ENCODE measurements at places on chromosomes 1 and 21.

DNA sequence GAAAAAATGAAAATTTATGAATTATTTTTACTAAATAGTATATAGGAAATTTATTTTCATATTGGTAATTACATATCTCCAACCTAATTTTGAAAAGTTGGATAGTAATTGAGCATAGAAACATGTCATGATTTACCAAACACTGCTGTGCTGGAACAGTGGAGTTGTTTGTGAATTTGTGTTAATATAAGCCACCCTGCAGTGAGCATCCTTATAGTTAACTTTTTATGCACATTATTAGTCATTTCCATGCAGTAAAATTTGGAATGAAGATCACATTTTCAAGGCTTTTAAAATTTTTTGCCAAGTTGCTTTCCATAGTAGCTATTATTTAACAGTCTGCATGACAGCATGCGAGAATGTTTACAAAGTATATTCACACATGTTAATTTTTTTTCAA, 78.3 kb downstream of the VPS26C start:
- no peak for DNase-seq

- DNase-seq: no peak
Observed at GRCh38 chr1:58090640-58091039, 455.9 kb downstream of the OMA1 start.

DNA sequence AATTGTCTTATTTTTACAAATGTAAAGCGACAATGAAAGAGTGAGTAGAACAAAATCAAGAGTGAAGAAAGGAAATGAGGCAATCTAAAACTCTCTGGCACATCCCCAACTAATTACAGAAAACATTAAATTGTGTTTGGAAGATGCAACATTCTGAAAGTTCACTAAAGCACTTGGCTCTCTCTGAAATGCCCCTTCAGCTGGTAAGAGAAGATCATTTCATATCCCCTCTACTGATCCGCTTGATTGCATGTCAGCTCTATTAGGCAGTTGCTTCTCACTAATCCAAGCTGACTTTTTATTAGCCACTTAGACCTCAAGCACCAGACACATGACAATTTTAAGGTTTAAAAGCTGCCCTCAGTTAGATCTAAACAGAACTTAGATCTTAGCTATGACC, 262.8 kb upstream of the PRMT6 start:
- no peak for DNase-seq

DNA sequence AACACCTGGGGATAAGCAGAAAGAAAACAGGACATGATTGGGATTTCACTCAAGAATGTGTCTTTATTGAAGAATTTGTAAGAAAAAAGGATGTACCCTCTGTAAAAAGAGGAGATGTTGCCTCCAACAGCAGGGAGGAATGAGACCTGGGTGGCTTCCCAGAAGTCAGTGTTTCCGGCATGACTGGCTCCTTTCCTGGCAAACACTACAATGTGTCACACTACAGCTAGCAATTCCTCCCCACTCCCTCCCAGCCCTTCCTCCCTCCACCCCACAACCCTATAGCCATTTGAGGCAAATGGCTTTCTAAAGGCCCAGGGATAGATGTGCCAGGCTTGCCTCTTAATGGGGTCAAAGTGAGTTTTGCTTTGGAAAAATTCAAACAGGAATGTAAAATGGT, 11.5 kb upstream of the COL8A2 start:
- DNase-seq: no peak

DNA sequence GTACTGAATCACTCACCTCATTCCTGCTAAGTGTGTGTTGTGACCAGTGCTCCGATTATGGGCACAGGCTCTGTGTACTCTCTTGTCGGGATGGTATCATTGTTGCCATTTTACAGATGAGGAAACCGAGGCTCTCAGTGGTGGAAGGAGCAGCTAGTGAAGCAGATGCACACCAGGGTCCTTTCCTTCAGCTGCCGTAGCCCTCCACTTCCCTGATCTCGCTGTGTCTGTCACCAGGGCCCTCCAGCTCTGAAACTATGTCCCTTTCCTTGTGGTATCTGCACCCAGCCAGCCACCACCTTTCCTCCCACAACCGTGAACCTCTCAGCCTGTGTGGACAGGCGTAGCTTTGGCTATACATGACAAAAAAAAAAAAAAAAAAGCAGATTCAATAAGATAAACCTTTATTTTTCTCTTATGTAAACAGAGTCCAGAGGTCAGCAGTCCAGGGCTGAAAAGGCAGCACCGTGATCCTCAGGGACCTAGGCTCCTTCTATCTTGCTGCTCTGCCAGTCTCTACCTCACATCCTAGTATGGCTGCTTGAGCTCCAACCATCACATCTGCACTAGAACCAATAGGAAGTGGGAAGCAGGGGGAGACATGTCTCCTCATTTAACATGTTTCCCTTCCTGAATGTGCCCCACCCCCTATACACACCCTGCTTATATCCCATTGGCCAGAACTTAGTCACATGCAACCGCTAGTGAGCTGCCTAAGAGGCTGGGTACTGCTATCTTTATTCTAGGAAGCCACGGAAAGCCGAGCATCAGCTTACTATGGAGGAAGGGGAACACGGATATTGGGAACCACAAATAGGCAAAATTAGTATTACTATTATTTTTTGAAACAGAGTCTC, 44.3 kb downstream of the TMEM51 start:
- no peak for DNase-seq

- DNase-seq: no peak
Observed at GRCh38 chr1:27885621-27886352, 13.4 kb downstream of the THEMIS2 start.

GRCh38 chr1:114455102-114455785, 55.8 kb downstream of the TRIM33 start:
- DNase-seq: no peak

- no peak for DNase-seq
Observed at GRCh38 chr1:89669441-89669840, 36.5 kb downstream of the LRRC8C start.

GRCh38 chr1:3551290-3551678, 60.0 kb downstream of the MEGF6 start:
- DNase-seq: no peak

GRCh38 chr1:12158357-12159092, 8.3 kb upstream of the TNFRSF1B start:
- peak; percentile 33 for DNase-seq

GRCh38 chr21:32256873-32257620, 21.8 kb downstream of the MIS18A start:
- no peak for DNase-seq

DNA sequence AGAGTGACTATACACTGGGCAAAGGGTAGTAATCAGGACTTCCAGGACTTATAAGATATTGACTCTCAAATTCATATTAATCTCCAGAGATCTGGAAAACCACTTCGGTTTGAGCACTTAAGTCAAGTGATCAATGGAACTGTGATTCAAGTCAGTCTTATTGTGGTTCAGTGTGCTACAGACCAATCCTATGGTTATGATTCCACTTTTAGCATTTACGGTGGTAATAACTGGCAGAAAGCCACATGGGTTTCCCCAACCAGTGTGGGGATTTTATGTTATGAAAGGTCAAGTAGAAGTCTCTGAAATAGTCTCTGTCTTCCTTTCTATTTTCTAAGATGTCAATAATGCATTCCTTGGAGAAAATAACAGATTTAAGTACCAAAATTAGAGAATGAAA, 151.3 kb upstream of the NEGR1 start:
- DNase-seq: no peak

DNA sequence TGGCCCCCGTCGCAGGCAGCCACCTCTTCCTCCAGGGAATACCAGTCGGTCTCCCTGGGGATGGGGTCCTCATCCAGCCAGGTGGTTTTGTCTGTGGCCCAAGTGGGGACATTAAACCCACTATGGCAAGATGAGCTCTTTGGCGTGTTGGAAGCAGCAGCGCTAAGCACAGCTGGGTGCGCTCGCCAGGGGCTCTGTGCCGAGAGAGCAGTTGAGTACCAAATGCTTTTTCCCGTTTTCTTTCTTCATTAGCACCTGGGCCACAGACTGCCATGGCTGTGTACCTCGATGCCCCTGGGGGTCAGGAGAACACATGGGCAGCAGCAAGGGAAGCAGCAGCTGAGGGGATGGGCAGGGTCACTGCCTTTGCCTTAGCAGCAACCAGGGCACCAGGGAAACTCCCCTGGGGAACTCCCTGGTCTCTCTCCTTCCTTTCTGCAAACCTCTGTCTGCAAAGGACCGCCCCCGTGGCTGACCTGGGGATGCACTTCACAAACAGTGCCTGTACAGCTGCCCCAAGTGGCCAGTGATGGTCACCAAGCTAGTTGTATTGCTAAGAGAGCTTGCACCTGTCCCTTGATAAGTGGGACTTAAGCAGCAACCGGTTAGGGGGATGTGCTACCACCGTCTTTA, 31.1 kb downstream of the EDARADD start:
- peak; percentile 57 for DNase-seq

GRCh38 chr1:3070309-3070643, 1.3 kb downstream of the PRDM16 start:
- no peak for DNase-seq

DNA sequence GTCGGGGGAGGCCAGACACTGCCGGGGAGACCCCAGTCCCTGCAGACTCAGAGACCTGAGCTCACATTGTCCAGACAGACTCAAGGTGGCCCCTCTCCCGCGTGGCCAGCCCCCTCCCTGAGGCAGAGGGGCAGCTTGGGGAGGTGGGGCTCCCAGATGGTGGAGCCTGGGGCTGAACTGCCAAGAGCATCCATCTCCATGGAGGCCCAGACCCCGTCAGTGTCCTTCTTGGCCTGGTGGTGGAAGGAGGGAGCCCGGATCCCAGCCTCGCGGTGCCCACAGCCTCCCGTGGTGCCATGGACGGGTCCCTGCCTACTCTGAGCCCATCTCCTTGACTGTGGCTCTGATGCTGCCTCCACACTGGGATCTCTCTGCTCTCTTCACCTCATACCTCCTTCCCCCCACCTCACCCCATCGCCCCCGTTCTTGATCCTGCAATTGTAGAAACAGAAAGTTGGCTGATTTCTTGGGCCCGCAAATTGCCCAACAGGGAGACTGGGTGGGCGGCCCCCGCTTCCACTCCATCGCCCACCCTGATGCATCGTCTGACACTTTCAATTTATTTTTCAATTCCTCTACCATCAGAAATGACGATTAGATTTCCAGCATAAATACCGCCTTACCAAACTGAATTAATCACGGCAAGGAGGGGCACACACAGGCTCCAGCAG, 348.9 kb downstream of the MATN1 start:
- DNase-seq: no peak

GRCh38 chr1:172613294-172613693, 45.6 kb upstream of the FASLG start:
- DNase-seq: no peak

GRCh38 chr1:16375521-16376340, 8.7 kb downstream of the SZRD1 start:
- DNase-seq: no peak

GRCh38 chr1:24101796-24102586, 9.9 kb downstream of the MYOM3 start:
- DNase-seq: no peak

GRCh38 chr1:58739856-58740466, 40.1 kb upstream of the MYSM1 start:
- DNase-seq: no peak

- no peak for DNase-seq
Observed at GRCh38 chr1:93995837-93996536, 86.8 kb upstream of the GCLM start.

GRCh38 chr1:19120070-19120469, 90.0 kb downstream of the UBR4 start:
- DNase-seq: no peak

GRCh38 chr1:2638466-2639115, 5.8 kb upstream of the MMEL1 start:
- no peak for DNase-seq

DNA sequence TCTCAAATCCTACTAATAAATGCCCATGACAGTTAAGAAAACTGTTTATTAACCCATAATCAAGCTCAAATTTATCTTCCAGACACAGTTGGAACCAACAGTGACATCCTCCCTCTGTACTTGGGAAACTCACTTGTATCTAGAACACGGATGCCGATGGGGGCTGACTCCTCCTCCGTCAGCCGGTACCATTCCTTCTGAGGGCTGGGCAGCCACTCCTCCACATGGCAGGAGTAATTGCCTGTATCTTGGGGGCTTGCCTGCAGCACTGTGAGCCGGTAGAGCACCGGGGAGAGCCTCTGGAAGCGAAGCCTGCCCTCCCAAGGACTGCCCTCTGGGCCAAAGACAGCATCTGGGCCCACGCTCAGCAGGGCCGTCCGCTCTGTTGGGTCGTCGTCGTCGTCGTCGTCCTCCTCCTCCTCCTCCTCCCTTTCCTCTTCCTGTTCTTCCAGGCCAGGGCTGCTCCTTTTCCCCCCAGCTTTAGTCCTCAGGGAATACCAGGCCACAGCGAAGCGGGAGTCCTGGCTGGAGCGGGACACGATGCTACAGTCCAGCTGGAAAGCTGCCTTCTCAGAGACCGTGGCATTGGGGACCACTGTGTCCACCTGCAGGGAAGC, 8.5 kb upstream of the CD58 start:
- DNase-seq: no peak

- DNase-seq: no peak
Observed at GRCh38 chr1:76833856-76834255, 33.4 kb upstream of the ST6GALNAC5 start.

DNA sequence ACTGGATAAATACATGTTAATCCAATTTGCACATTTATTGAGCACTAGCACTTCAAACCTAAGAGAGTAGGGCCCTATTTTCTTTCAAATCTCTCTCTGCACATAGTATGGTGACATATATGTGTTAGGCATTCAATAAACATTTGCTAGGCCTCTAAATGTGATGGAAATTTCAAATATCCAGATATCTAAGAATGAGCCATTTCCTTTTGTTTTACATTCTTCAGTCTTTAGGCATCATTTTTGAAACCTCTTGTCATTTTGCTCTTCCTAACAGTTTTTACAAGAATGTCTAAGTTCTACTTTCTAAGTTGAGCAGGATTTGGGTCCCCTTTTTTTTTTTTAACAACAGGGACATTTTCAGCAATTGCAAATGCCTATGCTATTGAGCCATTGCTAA, 395.7 kb upstream of the ST6GALNAC5 start:
- no peak for DNase-seq

- DNase-seq: no peak
Observed at GRCh38 chr1:28416509-28417194, 47.1 kb downstream of the PHACTR4 start.

GRCh38 chr21:42460391-42461184, 35.4 kb downstream of the RSPH1 start:
- no peak for DNase-seq

- DNase-seq: no peak
Observed at GRCh38 chr1:96721053-96721415, 550 bp upstream of the PTBP2 start.

DNA sequence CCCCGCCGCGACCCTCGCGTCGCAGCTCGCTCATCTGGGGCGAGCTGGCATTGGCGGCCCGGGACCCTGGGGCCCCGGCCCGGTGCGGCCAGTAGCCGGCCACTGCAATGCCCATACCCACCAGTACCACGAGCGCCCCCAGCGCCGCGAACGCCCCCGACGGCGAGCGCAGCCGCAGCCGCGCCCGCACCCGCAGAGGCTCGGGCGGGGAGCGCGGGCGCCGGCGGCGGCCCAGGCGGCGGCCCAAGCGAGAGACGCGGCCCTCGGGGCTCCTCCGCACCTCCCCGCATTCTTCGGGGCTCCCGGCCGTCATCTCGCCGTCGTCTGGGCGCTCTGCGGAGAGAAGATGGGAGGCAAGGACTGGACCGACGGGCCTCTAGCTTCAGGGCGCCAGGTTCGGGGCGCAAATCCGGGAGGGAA, 2.2 kb downstream of the TMEM200B start:
- no peak for DNase-seq

- no peak for DNase-seq
Observed at GRCh38 chr1:119336848-119337247, 31.7 kb upstream of the HAO2 start.

GRCh38 chr1:234231061-234231892, 142.0 kb upstream of the COA6 start:
- no peak for DNase-seq
